ENCODE measurements at places on chromosomes 7 and 10.

DNA sequence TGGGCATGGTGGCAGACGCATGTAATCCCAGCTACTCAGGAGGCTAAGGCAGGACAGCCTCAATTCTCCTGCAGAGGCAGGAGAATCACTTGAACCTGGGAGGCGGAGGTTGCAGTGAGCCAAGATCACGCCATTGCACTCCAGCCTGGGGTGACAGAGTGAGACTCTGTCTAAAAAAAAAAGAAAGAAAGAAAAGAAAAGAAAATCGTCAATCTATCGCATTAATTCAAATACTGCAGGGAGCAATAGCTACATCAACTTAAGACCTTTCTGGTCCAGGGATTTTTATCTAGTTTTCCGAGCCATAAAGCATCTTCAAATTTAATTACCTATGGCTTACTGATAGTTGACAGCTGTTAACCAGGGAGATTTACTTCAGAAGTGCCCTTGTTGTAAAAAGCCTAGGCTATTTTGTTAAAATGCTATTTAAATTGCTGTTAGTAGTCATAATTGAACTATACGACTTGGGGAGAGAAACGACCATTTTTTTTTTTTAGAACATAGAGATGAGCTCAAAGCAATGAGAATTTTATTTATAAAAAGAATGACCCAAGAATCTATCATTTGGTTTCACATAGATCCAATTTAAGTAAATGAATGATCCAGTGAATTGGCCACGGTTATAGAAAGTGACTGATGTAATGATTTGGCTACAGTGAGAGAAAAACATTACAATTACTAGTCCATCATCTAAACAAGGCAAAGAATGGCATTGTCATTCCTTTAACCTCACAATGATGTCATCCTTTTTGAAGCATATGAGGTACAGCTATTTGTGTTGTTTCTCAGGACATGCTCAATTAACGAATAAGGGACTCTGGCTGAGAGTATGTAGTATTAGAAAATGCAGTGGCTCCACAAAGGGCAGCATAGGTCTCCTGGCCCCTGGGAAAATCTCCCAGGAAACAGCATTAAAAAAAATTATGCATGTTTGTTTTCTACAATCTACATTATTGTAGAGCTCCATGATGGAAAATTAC lies 85.3 kb downstream of the SEMA3C start:
- DNase-seq: no peak

DNA sequence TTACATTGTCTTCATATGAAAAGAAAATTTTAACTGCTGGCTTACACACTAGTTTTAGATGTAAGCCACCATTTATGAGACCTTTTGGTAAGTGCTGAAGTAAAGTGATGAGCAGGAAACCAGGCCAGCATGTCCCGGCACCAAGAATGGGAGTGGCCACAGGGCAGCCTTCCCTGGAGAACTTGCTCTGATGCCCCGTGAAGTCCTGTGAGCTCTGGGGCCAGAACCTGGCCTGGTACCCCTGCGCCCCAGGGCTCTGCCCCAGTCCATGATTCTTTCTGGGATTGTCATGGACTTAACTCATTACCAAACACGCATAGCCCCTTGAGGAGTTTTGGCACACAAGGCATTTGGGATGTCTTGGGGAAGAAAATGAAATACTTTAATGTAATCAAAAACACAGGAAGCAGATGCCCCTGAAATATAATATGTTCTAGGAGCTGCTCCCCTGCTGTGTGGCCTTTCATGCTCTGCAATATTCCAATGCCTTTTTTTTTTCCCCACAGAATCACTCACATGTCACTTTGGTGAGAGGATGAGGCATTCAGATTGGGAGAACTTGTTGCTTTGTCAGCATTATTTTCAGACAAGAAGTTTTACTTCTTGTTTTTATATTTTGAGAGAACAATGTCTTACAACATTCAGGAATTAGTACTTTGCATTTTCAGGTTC lies 53.1 kb upstream of the CXCL12 start:
- DNase-seq: no peak

- DNase-seq: no peak
Observed at GRCh38 chr10:22042557-22043326, 39.2 kb upstream of the DNAJC1 start.

DNA sequence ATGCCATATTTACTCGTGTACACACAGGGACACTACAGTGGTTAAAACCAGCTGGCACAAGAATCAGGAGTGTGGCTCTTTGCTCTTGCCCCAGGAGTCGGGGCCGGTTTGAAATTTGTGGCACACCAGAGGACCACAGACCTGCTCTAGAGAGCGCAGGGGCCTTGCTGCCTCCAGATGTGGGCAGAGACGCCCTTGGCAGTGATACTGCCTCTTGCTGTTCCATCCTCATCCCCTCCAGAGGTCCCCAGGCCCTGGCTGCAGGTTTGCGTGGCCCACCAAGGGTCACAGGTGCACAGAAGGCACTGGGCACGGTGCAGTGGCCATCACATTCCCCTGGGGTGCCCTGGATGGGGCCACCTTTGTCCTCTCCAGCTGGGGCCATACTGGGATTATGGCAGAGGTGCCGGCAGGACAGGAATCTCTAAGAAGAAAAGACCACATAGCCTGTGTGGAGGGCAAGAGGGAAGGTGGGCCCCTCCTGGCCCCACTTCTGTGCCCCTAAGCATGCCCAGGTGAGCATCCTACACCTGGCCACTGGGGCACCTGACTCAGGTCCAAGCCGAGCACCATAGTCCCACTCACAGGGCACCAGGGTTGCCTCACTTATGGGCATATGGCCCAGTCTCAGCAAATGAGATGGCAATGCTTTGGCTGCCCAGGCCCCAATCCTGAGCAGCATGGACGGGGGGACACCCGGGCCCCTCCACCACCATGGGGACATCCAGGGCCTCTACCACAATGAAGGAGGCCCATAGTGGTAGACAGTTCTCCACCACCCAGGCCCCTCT lies 45.6 kb downstream of the FOXL3 start:
- DNase-seq: no peak

DNA sequence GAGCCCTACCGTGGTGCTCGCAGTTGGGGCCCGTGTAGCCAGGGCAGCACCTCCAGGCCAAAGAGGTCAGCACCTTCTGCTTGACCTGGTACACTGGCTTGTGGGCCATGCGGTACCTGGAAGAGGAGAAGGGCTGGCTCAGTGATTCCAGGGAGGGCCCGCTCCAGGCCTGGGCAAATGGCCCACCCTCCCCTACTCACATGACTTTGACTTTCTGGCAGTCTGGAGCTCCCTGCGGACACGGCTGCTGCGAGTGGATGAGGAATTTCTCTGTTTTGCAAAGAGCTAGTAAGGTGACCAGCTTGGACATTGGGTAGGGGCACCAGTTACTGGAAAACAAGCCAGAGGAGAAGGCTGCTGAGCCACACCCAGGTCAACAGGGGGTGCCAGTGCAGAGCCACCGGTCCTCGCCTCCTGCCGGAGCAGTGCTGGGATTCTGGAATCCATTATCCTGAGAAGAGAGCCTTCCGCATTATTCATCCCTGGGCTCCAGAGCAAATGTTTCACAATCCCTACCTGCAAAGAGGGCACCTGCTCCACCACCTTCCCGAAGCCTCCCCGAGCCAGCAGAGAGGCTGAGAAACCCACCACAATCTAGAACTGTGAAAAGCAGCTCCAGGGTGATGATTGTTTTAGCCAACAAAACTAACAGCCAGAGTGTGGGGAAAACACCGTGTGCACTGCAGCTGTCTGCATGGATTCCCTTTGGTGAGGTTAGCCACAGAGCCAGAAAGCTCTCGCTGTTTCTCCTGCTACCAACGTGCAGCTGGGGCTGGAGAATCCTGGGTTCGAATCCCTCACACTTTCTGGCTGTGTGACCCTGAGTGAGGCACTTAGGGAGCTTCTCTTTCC lies 11.8 kb downstream of the MMRN2 start:
- DNase-seq: peak; percentile 77

DNA sequence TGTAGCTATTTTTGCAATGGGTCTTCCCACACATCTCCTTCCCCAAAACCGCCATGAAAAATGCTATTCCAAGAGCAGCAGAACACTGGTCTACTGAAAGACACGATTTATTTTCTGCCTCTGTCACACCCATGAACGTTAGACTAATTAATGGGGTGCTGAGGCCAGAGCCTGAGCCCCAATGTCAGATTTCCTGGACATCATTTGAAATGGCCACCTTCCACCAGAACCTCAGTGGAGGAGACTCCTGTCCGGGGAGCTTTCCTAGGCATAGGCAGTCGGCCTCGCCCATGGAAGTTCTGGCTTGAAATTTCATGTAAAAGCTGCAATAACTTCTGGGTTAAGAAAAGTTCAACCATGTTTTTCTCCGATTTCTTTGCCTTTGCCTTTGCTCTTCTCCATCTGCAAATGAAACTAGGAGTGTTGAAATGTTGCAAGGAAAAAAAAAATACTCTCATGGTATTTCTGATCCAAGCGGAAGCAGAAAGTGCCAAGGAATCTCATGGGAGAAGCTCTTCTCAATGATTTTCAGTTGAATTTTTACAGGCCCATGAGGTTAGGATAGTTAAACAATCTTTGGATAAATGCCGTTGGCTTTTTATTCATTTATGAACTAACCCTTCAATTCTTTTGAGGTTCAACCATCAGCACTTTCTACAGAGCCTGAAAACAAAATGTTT lies 570.8 kb upstream of the MGMT start:
- DNase-seq: no peak

- DNase-seq: no peak
Observed at GRCh38 chr7:25714013-25714412, 438.0 kb upstream of the NFE2L3 start.

GRCh38 chr7:37718585-37718984 lies 35.0 kb downstream of the GPR141 start:
- no peak for DNase-seq

DNA sequence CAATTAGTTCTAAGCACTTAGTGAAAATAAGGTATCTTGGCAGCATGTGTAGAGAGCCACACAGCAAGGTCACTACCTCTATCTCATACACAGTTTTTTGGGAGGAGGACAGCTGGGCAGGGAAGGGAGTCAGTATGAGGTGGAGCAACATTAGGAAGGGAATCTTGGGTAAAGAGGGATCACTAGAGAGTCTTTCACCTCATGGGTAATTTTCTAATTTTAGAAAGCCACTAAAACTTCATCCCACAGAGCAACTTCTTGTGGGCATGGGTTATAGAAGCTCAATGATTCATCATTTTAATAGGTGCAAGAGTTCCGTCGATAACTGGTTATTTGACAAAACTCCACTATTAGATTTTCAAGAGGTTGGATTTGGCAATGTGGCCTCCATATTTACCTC lies 2.5 kb downstream of the NRAP start:
- no peak for DNase-seq

- no peak for DNase-seq
Observed at GRCh38 chr10:69466158-69466490, 14.9 kb downstream of the TSPAN15 start.

DNA sequence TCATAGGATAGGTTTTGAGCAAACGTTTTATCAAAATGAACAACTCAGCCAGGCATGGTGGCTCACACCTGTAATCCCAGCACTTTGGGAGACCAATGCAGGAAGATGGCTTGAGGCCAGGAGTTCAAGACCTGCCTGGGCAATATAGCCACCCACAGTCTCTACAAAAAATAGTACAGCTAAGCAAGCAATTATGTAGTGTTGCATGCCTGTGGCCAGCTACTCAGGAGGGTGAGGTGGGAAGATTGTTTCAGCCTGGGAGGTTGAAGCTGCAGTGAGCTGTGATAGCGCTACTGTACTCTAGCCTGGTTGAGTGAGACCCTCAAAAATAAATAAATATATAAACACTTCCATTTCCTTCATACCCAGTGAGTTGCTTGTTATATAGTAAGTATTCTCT lies 67.1 kb downstream of the LSMEM1 start:
- no peak for DNase-seq

DNA sequence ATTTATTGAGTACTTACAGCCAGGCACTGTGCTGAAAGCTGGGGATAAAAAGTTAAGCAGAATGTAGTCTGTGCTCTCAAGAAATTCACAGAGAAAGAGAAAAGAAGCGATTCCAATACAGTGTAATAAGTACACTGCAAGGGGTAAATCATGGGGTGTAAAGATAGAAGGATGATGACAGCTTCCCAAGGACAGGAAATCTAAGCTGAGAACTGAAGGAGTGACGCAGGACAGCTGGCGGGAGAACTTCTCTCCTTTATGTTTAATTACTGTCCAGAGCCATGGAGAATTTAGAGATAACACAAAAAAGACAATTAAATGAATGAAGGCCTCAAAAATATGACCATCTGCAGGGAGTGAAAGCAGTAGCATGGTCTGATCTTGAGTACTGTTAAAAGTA lies 34.8 kb downstream of the C7orf33 start:
- DNase-seq: no peak

- no peak for DNase-seq
Observed at GRCh38 chr7:90618876-90619275, 22.8 kb downstream of the CDK14 start.

Data from osteocyte (in vitro differentiated cells).